ENCODE measurements at places on chromosomes 2 and 18.

- no peak for DNase-seq
Measured at GRCh38 chr2:234427081-234428061, 69.5 kb downstream of the ARL4C start.

DNA sequence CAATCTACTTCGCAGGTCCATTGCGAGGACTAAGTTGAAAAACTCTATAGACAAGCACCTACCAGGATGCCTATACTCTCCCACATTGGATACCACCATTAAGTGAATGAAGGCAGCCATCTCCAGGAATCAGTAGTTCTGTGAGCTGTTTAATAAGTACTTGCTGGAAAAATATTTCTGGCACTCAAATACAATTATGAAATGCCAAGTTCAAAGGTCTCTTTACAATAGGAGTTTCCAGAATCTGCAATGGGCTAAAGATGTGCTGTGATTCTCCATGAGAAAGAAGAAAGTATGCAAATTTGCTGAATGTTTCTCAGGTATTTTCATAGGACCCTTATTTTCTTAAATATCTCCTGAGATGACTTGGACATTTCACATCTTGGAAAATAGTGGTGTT lies 103.0 kb downstream of the AP1S3 start:
- DNase-seq, result no peak

DNA sequence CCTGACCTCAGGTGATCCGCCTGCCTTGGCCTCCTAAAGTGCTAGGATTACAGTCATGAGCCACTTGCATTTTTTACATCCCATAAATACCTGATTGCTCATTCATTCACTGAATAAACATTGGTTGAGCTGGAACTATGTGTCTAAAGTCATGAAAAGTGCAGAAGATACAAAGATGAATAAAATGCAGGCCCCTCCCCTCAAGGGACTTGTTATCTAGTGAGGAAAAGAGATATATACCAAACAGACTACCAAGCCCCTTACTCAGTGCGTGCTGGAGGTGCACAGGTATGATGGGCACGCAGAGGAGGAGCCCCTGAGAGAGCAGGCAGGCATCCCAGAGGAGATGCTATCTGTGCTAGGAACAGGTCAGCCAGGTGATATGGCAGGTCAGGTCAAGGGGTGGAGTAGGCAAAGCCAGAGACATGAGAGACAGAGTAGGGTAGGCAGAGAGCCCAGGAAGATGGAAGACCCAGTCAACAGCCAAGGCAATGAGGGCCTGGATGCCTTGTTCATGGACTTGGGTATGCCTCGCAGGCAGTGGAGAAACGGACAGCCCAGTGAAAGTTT lies 7.7 kb downstream of the FHL2 start:
- DNase-seq, result no peak

GRCh38 chr2:215145611-215146010 lies 7.2 kb upstream of the ABCA12 start:
- DNase-seq, result no peak

DNA sequence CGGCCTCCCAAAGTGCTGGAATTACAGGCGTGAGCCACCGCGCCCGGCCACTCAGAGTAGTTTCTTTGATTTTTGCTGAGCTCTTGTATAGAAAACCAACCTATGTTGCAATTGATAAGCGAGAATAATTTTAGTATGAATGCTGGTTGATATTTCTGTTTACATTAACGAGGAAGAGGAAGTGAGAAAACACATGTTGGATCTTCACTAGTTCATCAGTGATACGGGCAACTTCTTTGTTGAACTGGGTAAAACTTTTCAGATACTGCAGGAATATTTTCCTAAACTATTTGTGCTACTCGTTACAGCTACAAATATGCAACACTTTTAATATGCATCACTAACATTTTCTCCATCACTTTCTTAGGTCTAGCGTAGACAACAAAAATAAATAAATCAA lies 67.9 kb upstream of the SLC25A52 start:
- no peak for DNase-seq

DNA sequence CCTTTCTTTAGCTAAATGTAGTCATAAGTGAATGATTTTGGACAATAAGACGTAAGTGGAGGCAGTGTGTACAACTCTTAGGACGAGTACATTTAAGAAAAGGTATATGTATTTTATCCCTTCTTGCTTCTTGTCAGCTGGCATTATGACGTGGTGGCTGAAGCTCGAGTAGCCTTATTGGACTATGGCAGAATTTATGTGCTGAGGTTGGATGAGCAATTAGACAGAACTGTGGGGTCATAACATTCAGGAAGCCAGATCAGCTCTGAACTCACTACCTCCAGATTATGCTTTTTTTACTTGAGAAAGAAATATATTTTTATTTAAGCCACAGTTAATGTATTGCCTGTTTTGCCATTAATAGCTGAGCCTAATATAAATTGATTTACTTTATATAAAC lies 661.5 kb downstream of the ERBB4 start:
- DNase-seq, result no peak

- DNase-seq, result no peak
Measured at GRCh38 chr2:88892788-88893187, 201.3 kb downstream of the RPIA start.

- DNase-seq, result no peak
Measured at GRCh38 chr2:74155830-74156229, 8.1 kb upstream of the BOLA3 start.

GRCh38 chr2:114068438-114068837 lies 178.5 kb downstream of the ACTR3 start:
- DNase-seq, result no peak

- no peak for DNase-seq
Measured at GRCh38 chr2:239197146-239197545, 203.7 kb downstream of the HDAC4 start.

GRCh38 chr18:23703057-23703986 lies 14.1 kb downstream of the LAMA3 start:
- no peak for DNase-seq

- no peak for DNase-seq
Measured at GRCh38 chr2:166750624-166751023, 137.7 kb upstream of the XIRP2 start.

DNA sequence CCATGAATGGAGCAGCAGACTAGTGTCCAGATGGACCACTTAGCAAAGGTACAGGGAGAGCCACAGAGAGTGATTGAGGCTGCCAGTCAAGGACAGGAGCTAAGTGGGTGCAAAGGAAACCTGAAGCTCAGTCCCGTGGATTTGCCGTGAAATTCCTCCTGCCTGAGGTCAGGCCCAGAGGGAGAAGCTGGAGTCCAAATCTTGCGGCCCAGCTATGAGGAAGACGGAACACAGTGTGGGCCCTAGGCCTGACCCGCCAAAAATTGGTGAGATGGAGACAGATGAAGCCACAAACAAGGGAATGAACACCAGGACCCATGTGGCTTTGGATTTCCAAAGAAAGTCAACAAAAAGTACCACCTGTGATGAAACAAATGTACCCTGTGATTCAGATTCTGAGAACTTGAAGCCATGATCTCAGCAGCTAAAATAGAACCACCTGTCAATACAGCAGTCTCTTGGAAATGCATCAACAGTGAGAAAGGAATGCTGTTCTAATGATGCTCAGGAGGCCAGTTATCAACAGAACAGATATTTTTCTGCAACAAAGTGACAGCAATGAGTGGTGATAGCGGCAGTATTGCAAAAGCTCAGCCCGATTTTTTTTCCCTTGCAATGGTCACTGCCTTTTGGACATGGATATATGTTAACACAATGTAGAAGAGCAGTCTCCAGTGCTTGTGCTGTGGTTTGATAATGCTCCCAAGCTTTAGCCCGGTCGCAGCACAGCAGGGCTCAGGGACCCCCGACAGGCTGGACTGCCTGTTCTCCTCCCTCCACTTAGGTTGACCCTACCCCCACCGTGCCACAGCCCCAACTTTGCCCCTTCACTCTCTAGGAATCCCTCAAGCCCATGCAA lies 10.7 kb downstream of the COL6A3 start:
- no peak for DNase-seq

- no peak for DNase-seq
Measured at GRCh38 chr2:33073018-33073417, 126.3 kb downstream of the LTBP1 start.

GRCh38 chr2:44962176-44962695 lies 20.7 kb downstream of the SIX3 start:
- DNase-seq, result no peak

DNA sequence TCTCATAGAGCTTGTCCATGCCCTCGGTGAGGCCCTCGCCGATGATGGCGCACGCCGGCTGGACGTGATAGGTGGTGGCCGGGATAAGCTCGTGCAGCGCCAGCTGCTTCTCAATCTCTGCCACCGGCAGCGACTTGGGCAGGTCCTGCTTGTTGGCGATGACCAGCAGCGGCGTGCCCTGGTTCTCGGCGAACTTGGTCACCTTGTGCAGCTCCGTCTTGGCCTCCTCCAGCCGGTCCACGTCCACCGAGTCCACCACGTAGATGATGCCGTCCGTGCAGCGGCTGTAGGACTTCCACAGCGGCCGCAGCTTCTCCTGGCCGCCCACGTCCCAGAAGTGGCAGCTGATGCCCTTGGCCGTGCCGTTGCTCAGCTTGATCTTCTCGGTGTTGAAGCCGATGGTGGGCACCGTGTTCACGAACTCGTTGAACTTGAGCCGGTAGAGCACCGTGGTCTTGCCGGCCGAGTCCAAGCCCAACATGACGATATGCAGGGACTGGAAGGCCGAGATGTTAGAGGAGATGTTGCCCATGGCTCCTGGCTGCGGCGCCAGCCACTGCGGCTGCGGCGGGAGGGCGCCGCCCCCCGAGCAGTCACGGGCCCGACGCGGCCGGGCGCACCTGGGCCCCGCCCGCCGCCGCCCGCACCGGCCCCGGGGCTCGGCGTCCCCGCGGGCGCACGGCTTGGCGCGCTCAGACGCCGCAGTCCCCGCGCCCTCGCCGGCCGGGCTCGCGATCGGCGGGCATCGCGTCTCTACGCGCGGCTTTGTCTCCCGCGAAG lies 636 bp downstream of the ARL4C start:
- DNase-seq, result no peak

- no peak for DNase-seq
Measured at GRCh38 chr2:23695890-23696751, 230.8 kb downstream of the ATAD2B start.

DNA sequence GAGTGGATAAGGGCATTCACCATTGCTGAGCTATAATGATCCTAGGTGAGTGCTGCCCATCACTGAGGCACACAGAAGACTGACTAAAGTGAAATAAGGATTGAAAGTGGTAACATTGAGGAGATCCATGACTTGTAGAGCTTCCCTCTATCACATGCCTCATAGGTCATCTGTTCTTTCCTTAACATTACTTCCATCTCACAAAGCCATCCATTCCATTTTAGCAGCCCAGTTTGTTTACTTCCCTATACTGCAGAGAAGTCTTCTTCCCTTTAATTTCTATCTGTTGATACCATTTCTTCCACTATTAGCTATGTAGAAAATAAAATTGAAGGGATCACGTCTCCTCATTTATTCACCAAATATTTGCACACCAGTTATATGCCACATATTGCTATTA lies 32.1 kb downstream of the ME2 start:
- DNase-seq, result no peak

DNA sequence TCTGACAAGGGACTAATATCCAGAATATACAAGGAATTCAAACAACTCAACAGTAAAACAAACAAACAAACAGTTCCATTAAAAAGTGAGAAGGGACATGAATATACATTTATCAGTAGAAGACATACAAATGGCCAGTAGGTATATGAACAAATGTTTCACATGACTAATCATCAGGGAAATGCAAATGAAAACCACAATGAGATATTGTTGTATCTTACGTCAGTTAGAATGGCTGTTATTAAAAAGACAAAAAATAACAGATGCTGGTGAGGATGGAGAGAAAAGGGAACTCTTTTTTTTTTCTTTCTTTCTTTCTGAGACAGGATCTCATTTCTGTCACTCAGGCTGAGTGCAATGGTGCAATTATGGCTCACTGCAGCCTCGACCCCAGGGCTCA lies 175.5 kb downstream of the CAMKMT start:
- DNase-seq, result no peak

DNA sequence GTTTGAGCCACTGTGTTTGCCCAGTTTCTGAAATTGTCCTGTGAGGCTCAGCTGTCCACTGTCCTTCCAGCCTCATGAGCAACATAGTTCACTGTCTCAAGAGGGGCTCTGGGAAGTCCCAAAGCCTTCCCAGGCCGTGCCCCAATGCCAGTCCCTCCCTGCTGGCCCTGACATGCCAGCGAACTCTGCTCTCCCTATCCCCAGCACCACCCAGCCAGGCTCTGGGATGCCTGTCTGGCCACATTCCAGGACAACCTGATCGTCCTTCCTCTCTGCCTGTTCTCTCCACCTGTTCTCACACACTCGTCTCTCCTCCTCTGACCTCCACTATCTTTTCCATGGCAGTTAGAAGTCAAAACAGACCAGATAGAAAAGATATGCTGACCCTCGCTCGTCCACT lies 278.0 kb upstream of the ID2 start:
- DNase-seq, result no peak

DNA sequence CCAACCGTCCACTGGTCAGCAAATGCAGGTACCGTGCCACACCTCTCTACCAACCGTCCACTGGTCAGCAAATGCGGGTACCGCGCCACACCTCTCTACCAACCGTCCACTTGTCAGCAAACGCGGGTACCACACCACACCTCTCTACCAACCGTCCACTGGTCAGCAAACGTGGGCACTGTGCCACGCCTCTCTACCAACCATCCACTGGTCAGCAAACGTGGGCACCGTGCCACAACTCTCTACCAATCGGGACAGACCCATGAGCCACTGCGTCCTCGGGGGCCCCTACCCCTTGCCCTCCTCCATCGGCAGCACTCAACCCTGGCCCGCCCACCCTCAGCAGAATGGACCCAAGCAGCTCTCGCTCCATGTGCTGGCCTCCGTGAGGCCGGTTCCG lies 226.4 kb upstream of the SALL3 start:
- DNase-seq, result no peak

GRCh38 chr18:50154420-50154819 lies 40.5 kb downstream of the MYO5B start:
- no peak for DNase-seq

GRCh38 chr2:72979896-72980295 lies 62.6 kb downstream of the EMX1 start:
- DNase-seq, result no peak

DNA sequence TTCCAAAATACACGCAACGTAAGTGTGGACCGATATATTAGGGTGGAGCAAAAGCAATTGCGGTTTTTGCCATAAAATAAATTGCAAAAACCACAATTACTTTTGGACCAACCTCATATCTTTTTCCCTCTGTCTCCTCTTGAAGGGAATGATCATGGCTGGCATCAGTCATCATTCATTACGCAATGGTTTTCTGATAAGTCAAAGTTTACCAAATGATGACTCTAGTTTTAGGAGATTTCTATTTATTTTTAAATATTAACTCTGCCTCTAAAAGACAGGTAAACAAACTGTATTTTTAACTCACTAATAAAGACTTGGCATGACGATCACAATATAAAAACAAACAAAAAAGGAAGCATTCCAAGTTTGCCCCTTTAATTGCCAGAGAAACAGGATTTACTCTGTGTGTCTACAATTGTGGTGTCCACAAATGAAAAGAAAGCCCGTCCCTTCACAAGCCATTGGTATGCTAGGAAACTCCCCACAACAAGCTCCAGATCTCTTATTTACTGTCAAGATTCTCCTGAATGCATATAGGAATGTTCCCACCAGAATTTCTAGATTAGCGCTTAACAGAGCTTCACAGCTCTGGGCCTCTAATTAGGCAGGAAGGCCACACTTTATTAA lies 61.3 kb downstream of the IRS1 start:
- DNase-seq, result no peak

GRCh38 chr18:56333839-56334238 lies 304.6 kb downstream of the TXNL1 start:
- no peak for DNase-seq
